ENCODE measurements at places on chromosomes 2 and 18.
A peak's percentile ranks its signal among the peaks of the same experiment; 100 is the strongest.

- DNase-seq, result no peak
These were observed 16.4 kb downstream of the CRIM1 start for GRCh38 chr2:36371928-36372391.

DNA sequence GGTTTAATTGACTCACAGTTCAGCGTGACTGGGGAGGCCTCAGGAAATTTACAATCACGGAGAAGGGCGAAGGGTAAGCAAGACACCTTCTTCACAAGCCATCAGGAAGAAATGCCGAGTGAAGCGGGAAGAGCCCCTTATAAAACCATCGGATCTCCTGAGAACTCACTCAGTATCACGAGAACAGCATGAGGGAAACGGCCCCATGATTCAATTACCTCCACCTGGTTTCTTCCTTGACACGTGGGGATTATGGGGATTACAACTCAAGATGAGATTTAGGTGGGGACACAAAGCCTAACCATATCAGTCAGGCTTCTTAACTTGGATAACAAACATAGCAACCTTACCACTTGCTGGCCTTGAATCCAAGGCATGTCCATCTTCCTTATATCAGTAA lies 289.0 kb upstream of the STON1 start:
- no peak for DNase-seq

GRCh38 chr18:55031164-55031563 lies 71.9 kb upstream of the CCDC68 start:
- DNase-seq, result no peak

GRCh38 chr2:176885001-176885643 lies 327.5 kb upstream of the HNRNPA3 start:
- DNase-seq, result no peak

GRCh38 chr2:235636546-235636945 lies 142.7 kb downstream of the AGAP1 start:
- no peak for DNase-seq

DNA sequence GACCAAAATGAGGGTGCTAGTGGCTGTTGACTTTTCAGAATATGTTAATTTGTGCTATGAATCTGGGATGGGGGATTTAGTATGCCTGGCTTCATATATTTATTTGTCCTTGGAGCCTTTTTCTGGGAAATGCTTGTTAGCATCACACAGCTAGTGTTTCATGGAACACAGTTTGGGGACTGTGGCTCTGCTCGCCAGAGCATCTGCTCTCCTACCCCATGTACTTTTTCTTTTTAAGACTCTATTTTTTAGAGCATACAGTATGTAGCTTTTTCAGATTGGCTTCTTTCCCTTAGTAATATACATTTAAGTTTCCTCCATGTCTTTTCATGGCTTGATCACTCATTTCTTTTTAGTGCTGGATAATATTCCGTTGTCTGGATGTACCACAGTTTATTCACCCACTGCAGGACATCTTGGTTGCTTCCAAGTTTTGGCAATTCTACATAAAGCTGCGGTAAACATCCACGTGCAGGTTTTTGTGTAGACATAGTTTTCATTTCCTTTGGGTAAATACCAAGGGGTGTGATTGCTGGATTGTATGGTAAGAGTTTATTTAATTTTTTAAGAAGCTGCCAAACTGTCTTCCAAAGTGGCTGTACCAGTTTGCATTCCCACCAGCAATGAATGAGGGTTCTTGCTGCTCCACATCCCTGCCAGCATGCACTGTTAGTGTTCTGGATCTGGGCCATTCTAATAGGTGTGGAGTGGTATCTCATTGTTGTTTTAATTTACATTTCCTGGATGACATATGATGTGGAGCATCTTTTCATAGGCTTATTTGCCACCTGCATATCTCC lies 44.1 kb downstream of the EFR3B start:
- no peak for DNase-seq

DNA sequence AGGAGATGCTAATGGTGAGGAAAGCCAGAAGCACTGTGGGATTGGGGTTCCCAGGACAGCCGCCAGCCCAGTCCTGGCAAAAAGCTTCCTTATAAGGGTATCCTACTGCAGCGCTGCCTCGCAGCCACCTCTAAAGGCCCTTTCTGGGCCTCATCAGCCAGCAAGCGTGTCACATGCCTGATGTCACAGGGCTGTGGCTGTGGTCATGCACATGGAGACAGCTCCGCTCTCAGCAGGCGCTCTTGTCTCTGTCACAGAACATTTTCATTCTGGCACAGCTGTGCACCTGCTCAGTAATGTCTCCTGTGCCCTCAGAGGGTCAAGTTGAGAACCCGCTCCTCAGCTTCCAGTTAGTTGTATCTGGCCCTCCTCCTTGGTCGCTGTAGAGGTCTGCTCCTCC lies 17.7 kb upstream of the MAL start:
- no peak for DNase-seq

GRCh38 chr2:69087912-69088240 lies 74.9 kb downstream of the ANTXR1 start:
- no peak for DNase-seq

GRCh38 chr2:5401115-5401657 lies 291.0 kb upstream of the SOX11 start:
- DNase-seq, result no peak

GRCh38 chr2:241218131-241219029 lies 29.9 kb downstream of the ANO7 start:
- DNase-seq, result peak; percentile 17

- DNase-seq, result no peak
These were observed 1.1 kb downstream of the PREB start for GRCh38 chr2:27133195-27133875.

GRCh38 chr2:114219456-114219855 lies 223.0 kb upstream of the DPP10 start:
- no peak for DNase-seq

DNA sequence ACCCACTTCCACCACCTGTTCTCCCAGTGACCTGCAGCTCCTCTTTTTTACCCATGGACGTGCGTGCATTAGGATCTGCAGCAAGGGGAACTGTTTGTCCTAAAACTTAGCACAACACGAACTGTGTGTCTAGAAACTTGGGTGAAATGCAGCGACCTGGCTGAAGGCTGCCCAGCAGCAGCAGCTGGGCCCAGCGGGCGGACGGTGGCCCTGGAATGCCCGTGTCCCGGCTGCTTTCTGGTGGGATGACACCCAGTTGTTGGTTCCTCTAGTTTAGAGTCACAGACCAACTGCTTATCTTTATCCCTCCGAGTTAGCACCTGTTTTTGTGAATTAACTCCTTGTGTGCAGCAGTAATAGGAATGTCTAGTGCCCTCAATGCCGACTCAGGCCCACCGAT lies 61.9 kb upstream of the PXDN start:
- DNase-seq, result no peak

DNA sequence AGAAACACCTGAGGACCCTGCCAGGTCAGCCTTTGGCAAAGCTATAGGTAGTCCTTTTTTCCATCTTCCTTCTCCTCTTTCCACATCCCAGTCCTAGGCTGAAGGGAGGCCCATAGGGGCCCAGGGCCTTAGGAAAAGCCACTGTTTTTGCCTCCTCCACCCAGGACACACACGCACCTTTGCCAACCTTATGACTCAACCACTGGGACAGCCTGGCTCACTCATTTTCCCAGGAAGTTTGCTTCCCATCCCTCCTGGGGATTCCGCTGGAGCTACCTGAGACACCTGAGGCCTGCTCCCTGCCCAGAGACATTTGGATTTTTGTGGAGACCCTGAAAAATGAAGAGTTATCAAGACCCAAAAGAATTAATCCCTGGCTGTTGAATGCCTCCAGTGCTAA lies 273.4 kb upstream of the SIX2 start:
- DNase-seq, result no peak

DNA sequence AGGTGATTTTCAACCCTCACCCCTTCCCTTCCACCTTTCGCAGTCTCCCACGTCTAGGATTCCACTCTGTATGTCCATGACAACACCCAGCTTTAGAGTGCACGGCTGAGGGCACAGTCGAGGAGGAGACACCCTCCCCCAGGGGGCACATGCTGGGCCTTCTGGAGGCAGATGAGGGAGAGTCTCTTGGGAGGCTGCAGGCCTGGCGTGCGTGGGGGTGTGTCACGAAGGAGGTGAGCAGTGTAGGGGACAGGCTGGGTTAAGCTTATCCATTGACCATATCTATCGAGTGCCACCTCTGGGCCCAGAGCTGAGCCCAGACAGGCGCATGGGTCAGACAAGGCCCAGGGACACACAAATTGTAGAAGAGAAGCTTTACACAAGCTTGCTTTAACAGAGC lies 18.8 kb downstream of the PROC start:
- no peak for DNase-seq

DNA sequence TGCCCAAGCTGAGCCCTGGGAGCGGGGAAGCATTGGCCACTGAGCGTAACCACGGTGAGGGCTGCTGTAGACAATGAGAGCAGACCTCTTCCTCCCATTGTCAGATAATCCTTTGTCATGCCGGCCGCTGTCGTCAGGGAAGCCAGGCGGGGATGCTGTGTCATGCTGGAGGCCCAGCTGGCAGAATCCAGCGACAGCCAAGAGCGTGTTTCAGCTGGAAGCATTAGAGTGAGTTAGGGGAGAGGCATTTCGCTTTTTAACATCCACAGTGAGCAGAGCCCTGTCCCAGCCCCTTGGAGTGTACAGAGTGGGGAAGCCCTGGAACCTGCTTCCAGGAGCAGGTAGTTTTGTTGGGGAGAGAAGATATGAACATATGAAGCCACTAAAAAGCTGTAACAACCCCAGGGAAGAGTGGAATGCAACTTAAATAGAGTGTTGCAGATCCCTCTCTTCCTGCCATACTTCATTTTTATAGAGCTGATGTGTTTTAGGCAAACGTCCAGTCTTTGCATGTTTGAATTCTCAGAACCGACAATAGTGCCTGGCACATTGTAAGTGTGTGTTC lies 7.0 kb downstream of the CTIF start:
- no peak for DNase-seq

DNA sequence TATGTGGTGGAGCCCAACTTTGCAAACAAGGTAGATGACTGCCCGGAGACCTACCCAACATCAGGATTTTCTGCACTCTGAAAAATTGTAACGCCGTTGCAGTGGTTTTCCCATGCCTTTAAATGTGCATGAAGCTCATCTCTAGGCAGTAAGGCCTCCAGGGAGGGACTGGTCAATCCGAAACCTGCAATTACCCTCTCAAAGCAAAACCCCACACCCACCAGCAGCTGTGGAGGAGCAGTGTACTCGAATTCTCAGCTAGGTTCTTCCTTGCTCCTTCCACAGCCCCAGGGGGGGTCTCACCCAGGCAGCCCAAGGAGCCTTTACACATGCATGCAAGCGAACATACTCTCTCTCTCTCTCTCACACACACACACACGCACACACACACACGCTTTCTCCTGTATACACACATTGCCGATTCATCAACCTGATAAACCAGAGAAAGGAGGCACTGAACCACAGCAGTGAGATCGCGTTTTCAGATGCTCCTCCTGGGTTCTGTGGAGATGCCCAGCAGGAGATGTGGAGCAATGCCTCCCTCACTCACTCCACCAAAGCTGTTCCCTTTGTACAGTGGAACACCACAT lies 109.2 kb downstream of the VIT start:
- no peak for DNase-seq

- DNase-seq, result no peak
These were observed 5.2 kb upstream of the FHL2 start for GRCh38 chr2:105403783-105404698.

DNA sequence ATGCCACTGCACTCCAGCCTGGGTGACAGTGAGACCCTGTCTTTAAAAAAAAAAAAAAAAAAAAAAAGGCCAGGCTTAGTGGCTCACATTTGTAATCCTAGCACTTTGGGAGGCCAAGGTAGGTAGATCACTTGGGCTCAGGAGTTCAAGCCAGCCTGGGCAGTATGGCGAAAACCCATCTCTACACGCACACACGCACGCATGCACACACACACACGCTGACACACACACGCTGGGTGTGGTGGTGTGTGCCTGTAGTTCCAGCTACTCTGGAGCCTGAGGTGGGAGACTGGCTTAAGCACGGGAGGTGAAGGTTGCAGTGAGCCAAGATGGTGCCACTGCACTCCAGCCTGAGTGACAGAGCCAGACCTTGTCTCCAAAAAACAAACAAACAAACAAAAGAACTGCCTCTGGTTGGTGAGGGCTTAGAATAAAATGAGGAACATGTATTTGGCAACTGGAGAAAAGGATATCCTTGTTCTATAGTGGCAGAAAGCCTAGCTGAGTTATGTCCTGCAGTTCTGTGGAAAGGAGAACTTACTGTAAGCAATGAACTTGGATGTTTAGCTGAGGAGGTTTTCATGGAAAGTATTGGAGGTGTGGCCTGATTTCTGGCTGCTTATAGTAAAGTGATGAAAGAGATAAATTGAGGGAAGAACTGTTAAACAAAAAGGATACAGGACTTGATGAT lies 34.0 kb downstream of the HAT1 start:
- no peak for DNase-seq

GRCh38 chr2:109154226-109154625 lies 25.2 kb downstream of the SH3RF3 start:
- no peak for DNase-seq

DNA sequence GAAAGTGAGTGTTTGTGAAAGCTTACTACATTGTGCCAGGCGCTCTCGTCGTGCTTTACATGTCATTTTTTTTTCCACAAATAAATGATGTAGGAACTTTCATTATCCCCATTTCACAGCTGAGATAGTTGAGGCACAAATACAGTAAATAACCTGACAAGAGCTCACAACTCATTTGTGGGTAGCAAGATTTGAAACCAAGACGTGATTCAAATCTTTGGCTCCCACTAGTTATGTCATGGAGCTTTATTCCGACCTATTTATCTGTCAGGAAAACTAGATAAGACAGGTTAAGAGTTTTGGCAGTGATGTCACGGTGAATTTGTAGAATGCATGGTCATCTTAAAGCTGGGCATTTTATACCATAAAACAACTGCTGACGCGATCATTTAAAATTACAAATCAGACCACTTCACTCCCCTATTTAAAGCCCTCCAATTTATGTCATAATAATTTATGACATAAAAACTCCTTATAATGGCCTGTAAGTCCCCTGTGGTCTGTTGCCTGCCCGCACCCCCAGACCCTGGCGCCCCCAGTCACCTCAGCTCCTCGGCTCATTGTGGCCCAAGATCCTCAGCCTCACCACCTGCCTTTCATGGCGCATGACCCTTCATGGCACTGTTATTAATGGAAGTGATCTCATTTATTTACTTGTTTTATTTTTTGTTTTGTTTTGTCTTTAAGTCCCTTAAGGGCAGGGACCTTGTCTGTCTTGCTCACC lies 678 bp upstream of the ZNF24 start:
- no peak for DNase-seq

GRCh38 chr2:218805627-218806026 lies 23.7 kb downstream of the CYP27A1 start:
- DNase-seq, result no peak
